CD4-positive, alpha-beta T cell treated with Interleukin-4 for 4 hours (primary cell): ENCODE measurements at places on chromosomes 4 and X.

- no peak for DNase-seq
Measured at GRCh38 chr4:16119981-16120380, 36.2 kb upstream of the PROM1 start.

DNA sequence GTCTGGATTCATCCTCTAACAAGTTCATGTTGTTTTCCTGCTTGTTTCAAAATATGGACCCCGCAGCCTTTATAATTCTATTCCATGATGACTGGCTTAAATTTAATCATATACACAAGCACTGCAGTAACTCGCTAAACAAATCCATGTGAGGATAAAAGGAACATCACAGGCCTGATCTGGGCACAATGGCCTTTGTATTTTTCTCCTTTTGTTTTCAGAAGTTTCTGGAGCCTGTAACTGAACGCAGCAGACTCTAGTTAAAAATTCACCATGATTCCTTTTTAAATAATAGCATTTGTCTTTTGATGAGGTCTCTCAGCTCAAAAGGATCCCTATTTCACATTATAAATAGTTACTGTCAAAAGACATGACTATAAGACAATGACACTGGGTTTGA lies 30.2 kb upstream of the TMEM184C start:
- DNase-seq, result no peak

- no peak for DNase-seq
Measured at GRCh38 chrX:110265661-110266060, 52.2 kb downstream of the AMMECR1 start.

GRCh38 chrX:150575419-150575814 lies 7.0 kb downstream of the MTM1 start:
- DNase-seq, result peak; percentile 84

DNA sequence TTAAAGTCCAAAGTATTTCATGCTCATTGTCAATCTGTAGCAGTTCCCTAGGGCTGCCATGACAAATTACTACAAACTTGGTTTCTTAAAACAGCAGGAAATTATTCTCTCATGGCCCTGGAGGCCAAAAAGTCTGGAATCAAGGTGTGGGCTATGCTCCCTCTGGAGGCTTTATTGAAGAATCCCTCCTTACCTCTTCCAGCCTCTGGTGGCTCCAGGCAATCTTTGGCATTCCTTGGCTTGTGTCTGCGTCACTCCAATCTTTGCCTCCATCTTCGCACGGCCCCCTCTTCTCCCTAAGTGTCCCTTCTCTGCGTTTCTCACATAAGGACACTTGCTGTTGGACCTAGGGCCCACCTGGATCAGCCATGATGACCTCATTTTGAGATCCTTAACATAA lies 170.4 kb downstream of the SMIM20 start:
- DNase-seq, result no peak

DNA sequence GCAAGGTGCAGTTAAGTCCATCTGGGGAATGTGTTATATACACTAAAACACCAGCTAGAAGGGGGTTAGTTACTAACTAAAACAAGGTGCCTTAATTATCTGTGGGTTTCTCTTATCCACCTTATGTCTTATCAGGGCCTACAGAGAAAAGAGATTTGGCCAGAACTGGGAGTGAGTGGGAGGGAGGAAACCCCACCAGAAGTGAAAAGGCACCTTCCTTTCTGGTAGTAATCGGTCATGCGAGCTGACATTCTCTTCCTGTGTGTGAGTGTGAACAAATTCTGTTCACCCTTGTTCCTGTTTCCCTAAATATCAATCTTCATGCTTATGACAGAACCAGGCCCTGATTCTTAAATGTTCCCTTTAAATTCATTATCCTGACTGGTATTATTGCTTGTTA lies 43.5 kb downstream of the SRPX2 start:
- no peak for DNase-seq

GRCh38 chr4:53371843-53372521 lies 5.5 kb upstream of the FIP1L1 start:
- DNase-seq, result no peak

GRCh38 chr4:15003891-15004738 lies 1.8 kb downstream of the CPEB2 start:
- DNase-seq, result peak; percentile 43
